Effector CD4-positive, alpha-beta T cell (primary cell): ENCODE measurements at places on chromosomes 5 and 9.

- DNase-seq: no peak
These were observed 139.1 kb downstream of the ZNF354C start for GRCh38 chr5:179199246-179199645.

GRCh38 chr9:4237748-4238511 is 61.9 kb downstream of the GLIS3 start:
- no peak for DNase-seq

GRCh38 chr5:94689908-94690307 is 71.4 kb downstream of the SLF1 start:
- no peak for DNase-seq

GRCh38 chr5:95904827-95905226 is 56.8 kb downstream of the ELL2 start:
- no peak for DNase-seq

DNA sequence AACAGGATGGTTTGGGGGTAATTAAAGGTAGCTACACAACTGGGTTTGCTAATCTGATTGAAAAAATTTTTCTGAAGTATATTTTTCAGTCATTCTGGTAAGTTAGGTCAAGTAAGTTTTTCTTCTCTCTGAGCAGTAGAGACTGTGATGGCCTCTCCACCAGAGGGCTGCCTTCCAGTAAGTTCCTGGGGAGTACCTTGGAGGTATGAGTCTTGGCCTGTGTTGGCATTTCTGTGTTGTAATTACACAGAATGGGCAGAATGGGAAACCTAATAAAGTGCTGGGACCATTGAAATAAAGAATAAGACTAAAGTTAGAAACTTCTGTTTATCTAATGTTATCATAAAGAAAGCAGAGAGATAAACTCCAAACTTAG is 430.8 kb downstream of the ARHGEF28 start:
- no peak for DNase-seq
